ENCODE measurements at places on chromosomes 2 and 18.

DNA sequence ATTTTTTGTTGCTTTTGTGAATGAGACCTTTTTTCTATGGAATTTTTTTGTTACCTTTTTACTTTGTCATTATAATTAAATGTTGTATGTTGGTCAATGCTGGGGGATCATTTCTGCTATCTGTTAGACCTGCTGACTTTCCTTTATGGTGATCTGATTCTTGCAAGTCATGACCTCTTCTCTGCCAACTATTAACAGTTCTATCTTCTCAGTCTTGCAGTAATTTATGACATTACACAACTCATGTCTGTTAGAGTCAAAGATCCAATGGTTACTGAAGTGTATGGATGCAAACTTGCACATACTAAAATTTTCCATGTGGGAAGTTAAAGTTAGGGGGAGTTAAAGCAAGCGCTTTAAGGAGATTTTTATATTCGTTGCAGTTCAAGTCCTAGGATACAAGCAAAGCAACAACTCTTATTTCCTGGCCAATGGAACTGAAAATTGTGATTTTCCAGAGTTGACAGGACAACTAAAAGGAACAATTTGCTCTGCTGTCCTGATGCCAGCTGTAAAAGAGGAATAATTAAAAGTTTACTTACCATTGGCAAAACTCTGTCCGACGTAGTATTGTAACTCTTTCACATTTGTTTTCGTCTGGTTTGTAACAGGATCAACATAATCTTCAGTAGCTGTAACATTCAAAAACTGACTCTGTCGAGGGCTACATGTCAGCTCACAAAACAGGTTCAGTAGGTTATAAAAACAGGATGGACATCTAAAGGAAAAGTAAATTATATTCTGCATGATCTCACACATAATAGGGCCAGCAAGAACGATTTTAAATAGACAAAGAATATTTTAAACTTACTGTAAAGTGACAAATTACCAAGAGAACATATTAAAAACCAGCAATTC, 17.8 kb downstream of the NPC1 start:
- no peak for DNase-seq

DNA sequence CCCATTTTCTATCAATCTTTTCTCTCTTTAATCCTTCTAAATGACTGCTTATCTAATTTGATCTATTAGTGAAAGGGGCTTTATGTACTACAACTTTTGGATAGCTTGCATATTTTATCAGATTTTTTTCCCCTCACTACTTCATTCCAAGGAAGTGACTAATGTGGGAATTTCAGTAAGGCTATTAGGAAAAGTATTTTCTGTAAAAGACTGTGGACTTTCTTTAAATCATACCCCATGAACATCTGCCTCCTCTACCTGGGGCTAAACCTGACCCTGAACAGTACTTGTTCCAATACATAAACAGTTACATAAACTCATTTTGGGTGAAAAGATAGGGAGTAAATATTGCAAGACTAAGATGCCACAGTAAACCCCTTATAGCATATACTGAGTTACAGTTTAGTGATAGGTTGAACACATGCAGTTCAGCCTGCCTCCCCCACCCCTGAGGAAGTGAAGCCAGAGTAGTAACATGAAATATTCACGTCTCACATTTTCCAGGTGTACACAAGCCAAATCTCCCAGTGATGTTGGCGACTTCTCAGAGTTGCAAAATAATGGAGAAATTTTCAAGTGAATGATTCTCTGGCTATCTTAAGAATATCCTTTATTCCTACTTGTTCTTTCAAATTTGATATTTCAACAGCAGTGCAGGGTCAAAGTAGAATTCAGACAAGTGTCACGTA, 590.9 kb upstream of the ZEB2 start:
- DNase-seq: no peak

GRCh38 chr18:50192995-50193795, 1.8 kb downstream of the MYO5B start:
- DNase-seq: no peak

DNA sequence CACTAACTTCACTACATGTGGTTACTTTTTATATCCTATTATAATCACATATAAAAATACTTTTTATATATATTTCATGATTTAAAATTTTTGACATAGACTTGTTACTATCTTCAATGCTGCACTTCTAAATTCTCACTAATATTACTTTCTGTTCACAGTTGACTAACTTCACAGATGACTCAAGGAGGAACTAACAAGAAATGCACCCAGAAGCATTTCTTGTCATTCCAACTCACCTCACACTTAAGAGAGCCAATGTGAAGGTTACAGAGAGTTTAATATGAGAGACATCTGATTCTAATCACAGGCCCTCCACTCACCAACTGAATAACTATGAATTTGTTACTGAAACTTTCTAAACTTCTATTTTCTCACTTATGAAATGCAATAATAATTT, 399.8 kb upstream of the SLC8A1 start:
- DNase-seq: peak; percentile 2

DNA sequence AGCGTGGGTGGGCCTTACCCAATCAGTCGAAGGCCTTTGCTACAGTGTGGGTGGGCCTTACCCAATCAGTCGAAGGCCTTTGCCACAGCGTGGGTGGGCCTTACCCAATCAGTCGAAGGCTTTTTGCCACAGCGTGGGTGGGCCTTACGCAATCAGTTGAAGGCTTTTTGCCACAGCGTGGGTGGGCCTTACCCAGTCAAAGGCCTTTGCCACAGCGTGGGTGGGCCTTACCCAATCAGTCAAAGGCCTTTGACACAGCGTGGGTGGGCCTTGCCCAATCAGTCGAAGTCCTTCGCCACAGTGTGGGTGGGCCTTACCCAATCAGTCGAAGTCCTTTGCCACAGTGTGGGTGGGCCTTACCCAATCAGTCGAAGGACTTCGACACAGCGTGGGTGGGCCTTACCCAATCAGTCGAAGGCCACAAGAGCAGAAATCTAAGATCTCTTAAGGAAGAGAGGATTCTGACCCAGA, 16.3 kb upstream of the GAL3ST2 start:
- DNase-seq: no peak
